Kidney (tissue), 22 donors: ENCODE measurements at places on chromosomes 3 and 15.

- DNase-seq: no peak
- H3K27ac ChIP-seq: no peak overlapping the region
- no peak overlapping the region for H3K4me3 ChIP-seq
- no peaks in the 10 kb centered on the region for H3K36me3 ChIP-seq
- H3K4me1 ChIP-seq: peaks cover 5% of the 10 kb centered on the region
Observed at GRCh38 chr15:91936182-91936775, 82.8 kb downstream of the SLCO3A1 start.

DNA sequence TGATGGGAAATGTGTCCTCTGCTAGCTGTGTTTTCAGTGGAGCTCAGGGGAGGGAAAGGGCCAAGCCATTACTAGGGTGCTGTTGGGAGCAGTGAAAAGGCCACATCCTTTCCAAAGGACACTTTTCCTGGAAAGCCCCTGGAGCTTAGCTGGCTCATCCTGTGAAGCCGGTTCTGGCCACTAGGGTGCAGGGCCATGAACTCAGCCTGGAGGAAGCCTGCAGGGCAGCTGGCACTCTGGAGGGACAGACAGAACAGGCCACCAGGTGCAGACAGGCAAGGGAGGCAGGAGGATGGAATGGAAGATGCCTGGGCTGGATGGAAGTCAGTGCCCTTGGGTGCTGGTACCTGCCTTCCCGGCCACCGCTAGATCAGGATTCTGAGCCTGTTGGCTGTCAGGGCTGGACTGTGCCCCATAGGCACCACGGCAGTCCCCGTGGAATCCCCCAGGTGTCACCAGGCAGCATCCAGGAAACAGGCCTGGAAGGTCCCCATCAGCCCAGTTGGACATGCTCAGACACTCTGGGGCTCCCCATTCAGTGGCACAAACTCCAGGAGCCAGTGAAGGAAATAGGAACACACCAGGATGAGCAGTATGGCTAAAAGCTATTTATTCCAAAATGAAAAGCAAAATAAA, 76.2 kb upstream of the C2CD4B start:
- no peak overlapping the region for H3K4me3 ChIP-seq
- H3K27ac ChIP-seq: no peak overlapping the region
- H3K4me1 ChIP-seq: no peaks in the 10 kb centered on the region
- H3K36me3 ChIP-seq: no peaks in the 10 kb centered on the region
- DNase-seq: no peak

GRCh38 chr3:73470860-73471259, 153.9 kb downstream of the PDZRN3 start:
- no peak overlapping the region for H3K27ac ChIP-seq
- no peaks in the 10 kb centered on the region for H3K4me1 ChIP-seq
- no peaks in the 10 kb centered on the region for H3K27me3 ChIP-seq
- no peak for DNase-seq

DNA sequence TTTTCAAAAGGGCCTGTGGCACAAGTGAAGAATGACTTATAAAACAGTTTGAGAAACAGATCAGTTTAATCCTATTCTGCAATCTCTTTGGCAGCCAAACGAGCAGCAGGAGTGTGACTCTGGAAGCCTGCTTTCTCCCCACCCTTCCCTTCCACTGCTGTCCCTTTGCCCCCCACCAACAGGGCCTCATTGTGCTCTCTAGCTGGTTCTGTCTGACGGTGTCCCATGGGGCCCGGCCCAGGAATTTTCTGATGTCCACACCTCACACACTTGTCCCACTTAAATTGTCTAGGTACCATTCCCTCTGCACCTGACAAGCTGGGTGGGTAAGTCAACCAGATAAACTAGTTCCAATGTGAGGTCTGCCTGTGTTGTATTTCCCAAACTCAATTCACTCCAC, 16.4 kb downstream of the SLCO2A1 start:
- DNase-seq: no peak
- no peaks in the 10 kb centered on the region for H3K36me3 ChIP-seq
- no peak overlapping the region for H3K4me3 ChIP-seq
- no peak overlapping the region for H3K27ac ChIP-seq
- H3K4me1 ChIP-seq: no peaks in the 10 kb centered on the region
- H3K27me3 ChIP-seq: no peaks in the 10 kb centered on the region

GRCh38 chr3:72482589-72483321, 365.5 kb downstream of the SHQ1 start:
- peak; percentile 74 for DNase-seq
- H3K36me3 ChIP-seq: no peaks in the 10 kb centered on the region
- H3K4me1 ChIP-seq: peaks cover 7% of the 10 kb centered on the region
- peak overlapping the region; percentile 57 for H3K27ac ChIP-seq
- H3K27me3 ChIP-seq: no peaks in the 10 kb centered on the region

- H3K27me3 ChIP-seq: no peaks in the 10 kb centered on the region
- no peak for DNase-seq
- H3K4me3 ChIP-seq: no peak overlapping the region
- no peaks in the 10 kb centered on the region for H3K36me3 ChIP-seq
- H3K4me1 ChIP-seq: no peaks in the 10 kb centered on the region
Observed at GRCh38 chr3:194841515-194841841, 155.8 kb downstream of the FAM43A start.

DNA sequence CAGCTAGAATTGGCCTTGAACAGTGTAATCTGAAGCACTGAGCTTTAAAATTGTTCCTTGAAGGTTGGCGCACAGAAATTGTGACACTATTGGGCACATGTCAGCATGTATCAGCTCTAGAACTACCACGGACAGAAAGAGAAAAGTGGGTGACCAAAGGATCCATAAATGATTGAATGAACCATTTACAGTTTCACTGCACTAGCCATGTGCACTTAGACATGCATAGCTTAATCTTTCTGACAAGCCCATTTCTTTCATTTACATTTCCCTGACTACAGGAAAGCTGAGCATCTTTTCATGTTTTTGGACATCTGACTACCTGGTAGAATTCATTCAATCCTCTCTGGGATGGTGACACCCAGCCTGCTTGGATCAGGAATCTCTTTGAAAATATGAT, 36.2 kb downstream of the NUDT16 start:
- H3K36me3 ChIP-seq: no peaks in the 10 kb centered on the region
- no peak overlapping the region for H3K27ac ChIP-seq
- no peak overlapping the region for H3K4me3 ChIP-seq
- H3K27me3 ChIP-seq: no peaks in the 10 kb centered on the region

DNA sequence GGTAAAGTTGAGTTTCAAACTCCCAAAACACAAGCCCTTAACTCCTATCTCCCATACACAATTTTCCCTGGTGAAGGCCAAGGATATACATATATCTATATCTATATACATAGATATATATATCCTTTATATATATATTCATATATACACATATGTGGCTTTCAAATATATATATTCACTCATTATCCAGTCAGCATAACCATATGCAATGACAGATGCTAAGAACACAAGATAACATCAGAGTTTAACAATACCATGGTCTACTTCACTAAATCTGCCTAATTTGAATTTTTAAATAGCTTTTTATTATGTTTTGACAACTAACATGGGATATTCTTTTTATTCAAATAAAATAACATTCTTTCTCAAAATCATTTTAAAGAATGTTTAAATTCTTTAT, 24.7 kb downstream of the ZBBX start:
- H3K27me3 ChIP-seq: no peaks in the 10 kb centered on the region
- no peak for DNase-seq
- H3K4me1 ChIP-seq: no peaks in the 10 kb centered on the region
- H3K4me3 ChIP-seq: no peak overlapping the region
- H3K27ac ChIP-seq: no peak overlapping the region

DNA sequence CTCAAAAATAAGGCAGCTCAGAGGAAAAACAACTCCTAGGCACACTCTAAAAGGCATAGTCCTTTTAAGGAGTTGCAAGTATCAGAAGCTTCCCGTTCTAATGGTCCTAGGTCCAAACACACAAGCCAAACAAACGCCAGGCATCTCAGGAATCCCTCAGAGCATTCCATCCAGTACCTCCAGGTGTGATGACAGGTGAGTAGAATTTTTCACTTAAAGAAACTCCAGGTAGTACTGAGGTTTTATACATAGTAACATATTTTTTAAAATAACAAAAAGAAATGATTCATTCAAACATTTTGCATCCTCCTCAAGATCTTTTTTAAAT, 1092.3 kb downstream of the TUSC7 start:
- no peak for DNase-seq
- no peak overlapping the region for H3K27ac ChIP-seq
- H3K4me3 ChIP-seq: no peak overlapping the region
- no peaks in the 10 kb centered on the region for H3K27me3 ChIP-seq
- no peaks in the 10 kb centered on the region for H3K36me3 ChIP-seq

- no peak overlapping the region for H3K27ac ChIP-seq
- no peak overlapping the region for H3K4me3 ChIP-seq
- no peaks in the 10 kb centered on the region for H3K36me3 ChIP-seq
- no peak for DNase-seq
Observed at GRCh38 chr3:112627419-112627818, 13.5 kb downstream of the CCDC80 start.

DNA sequence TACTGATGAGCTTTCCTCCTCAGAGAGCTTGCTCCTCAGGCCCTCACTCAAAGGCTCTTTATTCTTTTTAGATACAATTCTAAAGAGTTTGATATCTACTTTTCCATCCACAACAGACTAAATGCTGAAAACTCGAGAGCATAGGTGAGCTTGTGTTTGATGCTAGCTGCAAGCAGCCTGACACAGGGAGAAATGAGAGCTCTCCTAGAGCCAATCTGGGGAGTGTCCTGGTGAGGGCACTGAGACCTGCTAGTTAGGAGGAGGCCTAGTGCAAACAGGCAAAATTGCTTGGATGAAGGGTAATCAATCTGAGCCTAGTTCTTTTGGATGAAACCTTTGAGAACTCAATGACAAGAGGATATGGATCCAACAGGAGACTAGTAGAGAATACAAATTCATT, 300.8 kb downstream of the ZBTB20 start:
- peaks cover 11% of the 10 kb centered on the region for H3K4me1 ChIP-seq
- H3K27me3 ChIP-seq: no peaks in the 10 kb centered on the region
- no peak overlapping the region for H3K27ac ChIP-seq
- DNase-seq: no peak
- H3K4me3 ChIP-seq: no peak overlapping the region
